Hematopoietic multipotent progenitor cell treated with erythropoietin and hydrocortisone succinate and interleukin-3 and kit ligand, for 15 days (in vitro differentiated cells): ENCODE measurements at places on chromosomes 7 and 10.

DNA sequence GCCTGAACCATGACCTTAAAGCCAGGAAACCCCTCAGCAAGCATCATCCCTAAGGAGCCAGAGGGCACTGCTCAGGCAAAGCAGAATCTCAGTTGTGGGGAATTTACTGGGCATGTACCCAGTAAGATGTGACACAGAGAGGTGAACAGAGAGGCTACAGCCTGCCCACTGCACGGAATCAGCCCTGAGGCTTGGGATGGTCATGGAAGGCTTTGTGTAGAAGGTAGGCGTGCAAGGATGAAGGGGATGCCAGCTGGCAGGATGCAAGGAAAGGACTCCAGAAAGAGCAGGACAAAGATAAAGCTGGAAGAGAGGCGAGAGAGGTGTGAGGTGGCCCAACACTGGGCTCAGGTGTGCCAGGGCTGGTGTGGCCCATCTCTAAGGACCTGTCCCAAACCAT is 2.4 kb upstream of the AIFM2 start:
- no peak for DNase-seq

DNA sequence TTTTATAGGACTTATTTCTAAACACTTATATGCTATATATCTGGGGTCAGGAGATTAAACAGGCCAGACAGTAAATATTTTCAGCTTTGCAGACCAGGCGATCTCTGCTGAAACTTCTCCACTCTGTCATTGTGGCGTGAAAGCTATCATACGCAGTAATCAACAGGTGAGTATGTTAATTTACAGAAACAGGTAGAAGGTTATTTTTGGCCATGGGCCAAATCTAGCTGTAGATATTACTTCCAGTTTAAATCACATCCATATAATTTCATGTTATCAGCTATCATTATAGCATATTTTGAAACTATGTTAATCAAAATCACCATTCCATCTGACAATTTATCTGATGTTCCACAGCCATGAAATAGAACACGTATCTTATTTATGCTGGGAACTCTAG is 67.8 kb downstream of the GPR37 start:
- no peak for DNase-seq

DNA sequence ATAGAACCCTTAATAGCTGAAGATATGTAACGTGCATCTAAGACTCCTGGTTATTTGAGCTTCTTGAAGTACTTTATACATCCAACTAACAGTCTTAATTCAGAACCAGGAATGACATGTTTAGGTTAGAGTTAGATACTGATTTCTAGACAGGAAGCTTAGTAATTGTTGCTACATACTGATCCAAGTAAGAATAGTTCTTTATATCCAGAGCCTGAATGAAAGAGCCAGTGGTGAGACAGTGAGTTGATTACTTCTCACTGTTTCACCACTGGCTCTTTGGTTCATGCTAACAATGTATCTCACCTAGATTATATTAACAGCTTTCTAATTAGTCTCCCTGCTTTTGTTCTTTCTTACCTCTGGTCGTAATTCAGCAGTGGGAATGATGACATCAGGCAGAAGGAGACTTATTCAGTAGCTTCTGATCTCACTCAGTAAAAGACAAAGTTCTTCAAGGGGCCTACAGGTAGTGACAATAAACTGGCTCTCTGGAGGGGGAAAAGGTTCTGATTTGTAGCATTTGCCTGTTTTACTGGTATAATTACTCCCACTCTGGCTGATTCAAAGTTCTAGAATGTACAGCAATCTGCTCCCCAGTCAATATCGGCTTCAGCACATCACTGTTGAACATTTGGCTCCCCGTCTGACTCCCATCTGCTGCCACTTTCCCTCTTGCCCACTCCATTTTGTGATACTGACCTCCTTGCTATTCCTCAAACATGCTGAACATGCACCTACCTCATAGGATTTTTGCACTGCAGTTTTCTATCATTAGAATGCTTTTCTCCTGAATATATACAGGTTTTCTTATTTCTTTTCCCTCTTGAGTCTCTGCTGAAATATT is 29.1 kb downstream of the MCU start:
- no peak for DNase-seq

GRCh38 chr7:91343996-91344629 is 79.9 kb downstream of the FZD1 start:
- DNase-seq = no peak

GRCh38 chr7:79775911-79776310 is 322.4 kb upstream of the MAGI2 start:
- DNase-seq = no peak

DNA sequence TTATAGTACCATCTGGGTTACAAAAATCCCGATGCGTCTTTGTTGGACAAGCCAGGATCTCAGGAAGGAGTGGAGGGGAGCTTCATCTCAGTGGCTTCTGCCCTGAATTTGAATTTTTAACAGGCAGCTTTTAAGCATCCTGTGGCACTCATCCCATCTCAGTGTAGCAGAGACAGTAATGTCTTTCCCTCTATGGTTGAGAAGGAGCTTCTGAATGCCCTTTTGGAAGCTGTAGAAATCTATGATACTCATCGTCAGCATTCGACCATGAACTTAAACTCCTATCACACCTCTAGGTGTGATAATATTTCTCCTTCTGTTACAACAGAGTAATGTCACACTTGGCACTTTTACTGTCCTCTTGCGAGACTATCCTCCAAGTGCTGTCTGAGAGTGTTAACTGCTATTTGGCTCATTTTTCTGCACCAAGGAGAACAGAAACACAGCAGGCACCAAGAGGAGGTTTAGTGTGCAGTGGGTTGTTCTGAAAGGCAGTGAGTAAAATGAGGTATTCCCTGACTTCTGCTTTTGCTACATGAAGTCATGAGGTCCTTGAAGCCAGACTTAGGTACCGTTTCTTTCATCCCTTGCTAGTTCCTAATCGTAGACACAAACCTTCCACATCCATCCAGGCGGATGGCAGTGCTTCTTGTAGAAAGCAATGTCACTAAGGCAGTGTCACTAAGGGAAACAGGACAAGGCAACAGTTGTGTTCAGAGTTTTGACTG is 177.4 kb downstream of the CELF2 start:
- no peak for DNase-seq

GRCh38 chr10:108319434-108320222 is 1155.1 kb upstream of the SORCS1 start:
- no peak for DNase-seq

- DNase-seq = no peak
Measured at GRCh38 chr7:46786221-46786954, 795.5 kb downstream of the TNS3 start.

GRCh38 chr10:94125856-94126255 is 132.1 kb downstream of the PLCE1 start:
- DNase-seq = no peak

- no peak for DNase-seq
Measured at GRCh38 chr7:155193716-155194115, 104.0 kb upstream of the INSIG1 start.

GRCh38 chr7:13829914-13830900 is 159.3 kb downstream of the ETV1 start:
- DNase-seq = no peak

- DNase-seq = no peak
Measured at GRCh38 chr10:114281006-114281405, 42.0 kb downstream of the VWA2 start.

- DNase-seq = no peak
Measured at GRCh38 chr10:53314876-53315275, 542.3 kb upstream of the MBL2 start.

DNA sequence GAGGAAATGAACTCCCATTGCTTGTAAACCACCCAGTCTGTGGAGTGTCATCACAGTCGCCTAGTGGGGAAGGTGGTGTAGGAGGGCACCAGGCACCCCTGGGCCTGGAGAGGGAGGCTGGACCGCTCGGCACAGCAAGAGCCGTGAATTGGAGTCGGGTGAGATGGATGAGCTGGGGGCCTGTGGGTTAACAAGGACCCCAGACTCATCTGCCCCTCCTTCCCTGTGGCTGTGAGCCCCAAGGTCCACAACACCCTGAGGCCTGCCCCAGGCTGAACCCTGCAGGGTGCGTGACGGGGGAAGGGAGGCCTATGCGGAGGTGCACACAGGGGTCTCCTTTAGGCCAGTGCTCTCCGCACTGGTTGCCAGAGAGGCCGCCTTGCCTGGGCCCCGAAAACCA is 581.4 kb upstream of the FOXK1 start:
- no peak for DNase-seq

DNA sequence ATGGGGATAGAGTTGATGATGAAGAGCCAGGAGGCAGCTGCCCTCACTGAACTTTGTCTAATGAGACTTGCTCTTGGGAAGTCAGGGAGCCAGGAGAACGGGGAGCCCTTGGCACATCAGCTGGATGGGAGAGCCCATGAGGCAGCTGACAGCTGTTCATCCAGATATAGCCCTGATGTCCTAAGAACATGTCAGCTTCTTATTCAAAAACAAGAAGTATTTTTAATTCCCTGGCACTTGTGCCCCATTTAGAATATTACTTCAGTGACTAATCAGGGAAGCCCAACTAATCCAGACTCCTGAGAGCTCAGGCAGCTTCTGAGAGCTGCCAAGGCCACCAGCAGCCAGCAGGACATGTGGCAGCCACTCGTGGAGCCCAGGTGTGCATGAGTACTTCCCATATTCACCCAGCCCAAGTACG is 363.4 kb downstream of the GRID1 start:
- DNase-seq = no peak

DNA sequence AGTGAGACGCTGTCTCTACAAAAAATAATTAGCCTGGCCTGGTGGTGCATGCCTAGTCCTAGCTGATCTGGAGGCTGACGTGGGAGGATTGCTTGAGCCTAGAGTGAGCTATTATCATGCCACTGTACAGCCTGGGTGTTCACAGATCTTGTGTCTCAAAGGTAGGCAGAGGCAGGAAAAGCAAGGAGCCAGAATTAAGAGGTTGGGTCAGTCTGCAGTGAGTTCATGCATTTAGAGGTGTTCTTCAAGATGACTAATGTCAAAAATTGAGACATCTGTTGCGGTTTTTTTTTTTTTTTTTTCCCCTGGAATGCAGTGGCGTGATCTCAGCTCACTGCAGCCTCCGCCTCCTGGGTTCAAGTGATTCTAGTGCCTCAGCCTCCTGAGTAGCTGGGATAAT is 5.4 kb downstream of the PPIA start:
- DNase-seq = no peak

GRCh38 chr7:48938539-48939295 is 14.4 kb downstream of the CDC14C start:
- no peak for DNase-seq

DNA sequence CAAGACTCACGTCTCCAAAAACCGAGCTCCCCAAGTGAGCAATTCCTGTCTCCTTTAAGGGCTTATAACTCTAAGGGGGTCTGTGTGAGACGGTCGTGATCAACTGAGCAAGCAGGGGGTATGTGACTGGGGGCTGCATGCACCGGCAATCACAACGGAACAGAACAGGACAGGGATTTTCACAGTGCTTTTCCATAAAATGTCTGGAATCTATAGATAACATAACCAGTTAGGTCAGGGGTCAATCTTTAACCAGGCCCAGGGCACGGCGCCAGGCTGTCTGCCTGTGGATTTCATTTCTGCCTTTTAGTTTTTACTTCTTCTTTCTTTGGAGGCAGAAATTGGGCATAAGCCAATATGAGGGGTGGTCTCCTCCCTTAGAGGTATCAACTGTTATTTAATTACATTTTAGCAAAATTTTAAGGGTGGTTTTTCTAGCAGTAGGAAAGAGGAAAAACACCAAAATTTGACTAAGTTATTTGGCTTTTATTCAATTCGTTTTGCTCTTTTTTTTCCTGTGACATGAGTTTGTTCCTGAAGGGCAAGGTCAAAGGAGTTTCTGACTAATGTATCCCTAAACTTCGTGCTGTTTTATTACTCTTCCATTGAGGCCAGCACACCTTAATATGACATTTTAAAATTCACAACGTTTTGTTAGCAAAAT is 121.4 kb upstream of the SEC61G start:
- DNase-seq = no peak

DNA sequence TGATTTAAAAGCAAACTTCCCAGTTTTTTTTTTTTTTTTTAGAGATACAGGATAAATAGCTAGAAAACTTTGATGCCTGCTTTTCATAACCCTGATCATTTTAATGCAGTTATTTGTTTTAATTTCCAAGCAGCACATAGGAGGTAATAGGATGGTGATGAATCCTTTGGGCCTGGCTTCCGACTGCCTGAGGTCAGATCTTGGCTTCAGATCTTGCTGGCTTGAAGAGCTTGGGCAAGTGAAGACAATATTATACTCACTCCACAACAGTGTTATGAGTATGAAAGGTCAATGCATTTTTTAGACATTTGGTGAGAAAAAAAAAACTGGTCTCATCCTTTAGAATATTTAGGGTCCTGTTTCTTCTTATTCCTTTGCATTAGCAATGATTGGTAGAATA is 124.8 kb upstream of the PRKCQ start:
- DNase-seq = no peak

- no peak for DNase-seq
Measured at GRCh38 chr7:50312250-50313162, 8.0 kb downstream of the IKZF1 start.

- peak; percentile 31 for DNase-seq
Measured at GRCh38 chr7:36336390-36336789, 53.3 kb upstream of the ANLN start.

- DNase-seq = no peak
Measured at GRCh38 chr10:77667426-77668324, 30.1 kb upstream of the KCNMA1 start.

- no peak for DNase-seq
Measured at GRCh38 chr10:78045237-78045636, 11.6 kb downstream of the RPS24 start.

DNA sequence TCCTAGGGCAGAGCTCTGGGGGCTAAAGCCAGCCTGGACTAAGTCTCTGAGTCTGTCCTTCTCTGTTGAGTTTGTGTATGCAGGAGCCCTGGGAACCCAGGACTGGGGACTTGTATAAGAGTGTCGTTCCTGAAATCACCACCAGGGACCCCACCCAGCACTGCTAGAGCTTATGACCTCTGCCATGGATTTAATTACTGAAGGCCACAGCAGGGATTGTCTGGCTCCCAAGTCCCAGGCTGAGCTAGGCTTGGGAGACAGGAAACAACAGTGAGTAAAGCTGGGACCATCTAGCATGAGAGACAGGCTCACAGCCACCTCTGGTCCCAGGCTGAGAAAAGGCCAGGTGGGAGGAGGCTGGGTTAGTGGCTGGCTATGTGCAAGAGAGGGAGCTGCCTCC is 1.4 kb upstream of the TSPAN15 start:
- DNase-seq = peak; percentile 10
